M059J (cell line): ENCODE measurements at places on chromosomes 2 and 18.

GRCh38 chr2:42771546-42772153, 7.7 kb upstream of the OXER1 start:
- DNase-seq = no peak

GRCh38 chr2:226529556-226529955, 270.1 kb downstream of the IRS1 start:
- no peak for DNase-seq

GRCh38 chr2:144162652-144163051, 357.3 kb downstream of the ZEB2 start:
- peak; percentile 11 for DNase-seq

- no peak for DNase-seq
These were observed 134.5 kb downstream of the RHBDD1 start for GRCh38 chr2:226970362-226970761.

- DNase-seq = peak; percentile 91
These were observed 101.2 kb downstream of the KCTD18 start for GRCh38 chr2:200408428-200409316.

- DNase-seq = peak; percentile 64
These were observed 22.3 kb upstream of the VPS4B start for GRCh38 chr18:63444580-63444979.

- DNase-seq = no peak
These were observed 845 bp upstream of the MYCN start for GRCh38 chr2:15939556-15939853.

DNA sequence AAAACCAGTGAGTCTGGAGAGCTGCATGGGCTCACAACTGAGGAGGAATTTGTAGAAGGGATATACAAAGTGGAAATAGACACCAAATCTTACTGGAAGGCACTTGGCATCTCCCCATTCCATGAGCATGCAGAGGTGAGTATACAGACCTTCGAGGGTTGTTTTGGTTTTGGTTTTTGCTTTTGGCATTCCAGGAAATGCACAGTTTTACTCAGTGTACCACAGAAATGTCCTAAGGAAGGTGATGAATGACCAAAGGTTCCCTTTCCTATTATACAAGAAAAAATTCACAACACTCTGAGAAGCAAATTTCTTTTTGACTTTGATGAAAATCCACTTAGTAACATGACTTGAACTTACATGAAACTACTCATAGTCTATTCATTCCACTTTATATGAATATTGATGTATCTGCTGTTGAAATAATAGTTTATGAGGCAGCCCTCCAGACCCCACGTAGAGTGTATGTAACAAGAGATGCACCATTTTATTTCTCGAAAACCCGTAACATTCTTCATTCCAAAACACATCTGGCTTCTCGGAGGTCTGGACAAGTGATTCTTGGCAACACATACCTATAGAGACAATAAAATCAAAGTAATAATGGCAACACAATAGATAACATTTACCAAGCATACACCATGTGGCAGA, 3.6 kb downstream of the TTR start:
- DNase-seq = peak; percentile 19

- peak; percentile 50 for DNase-seq
These were observed 49.3 kb downstream of the GREB1 start for GRCh38 chr2:11582862-11583752.

GRCh38 chr18:43933177-43933576, 655.9 kb upstream of the SYT4 start:
- DNase-seq = no peak

DNA sequence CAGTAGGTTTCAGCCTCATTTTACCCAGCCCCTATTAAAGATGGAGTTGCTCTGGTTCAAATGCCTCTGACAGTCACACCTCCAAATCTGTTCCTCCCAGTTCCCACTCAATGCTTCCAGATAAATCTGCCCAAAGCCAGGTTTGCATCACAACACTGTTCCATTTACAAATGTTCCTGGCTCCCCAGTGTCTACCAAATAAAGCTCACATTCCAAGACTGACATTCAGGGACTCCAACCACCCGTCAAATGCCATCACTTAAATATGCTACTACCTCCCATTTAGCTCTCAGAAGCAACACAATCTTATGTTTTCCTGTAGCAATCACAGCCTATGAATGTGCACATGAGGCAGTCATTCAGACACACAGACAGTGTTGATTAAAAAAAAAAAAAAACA, 127.3 kb downstream of the TMEM163 start:
- no peak for DNase-seq

- no peak for DNase-seq
These were observed 47.2 kb downstream of the BOD1L2 start for GRCh38 chr18:57194070-57194469.

DNA sequence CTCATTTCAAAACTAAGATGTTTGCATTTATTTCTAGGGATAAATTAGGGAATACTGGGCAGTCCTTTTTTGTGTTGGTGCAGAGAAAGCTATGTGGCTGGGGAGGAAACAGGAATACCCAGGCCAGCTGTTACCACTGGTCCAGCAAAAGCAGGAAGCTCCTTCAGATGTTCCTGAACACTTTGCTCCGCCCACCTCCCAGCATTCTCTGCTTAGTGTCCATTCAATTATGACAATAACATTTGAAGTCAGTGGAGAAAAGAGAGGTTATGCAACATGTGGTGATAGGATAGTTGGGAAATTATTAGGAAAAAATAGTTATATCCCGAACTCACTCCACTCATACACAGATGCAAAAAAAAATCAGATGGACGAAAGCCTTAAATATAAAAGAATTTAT, 22.1 kb upstream of the ARPC2 start:
- DNase-seq = no peak
